AG08395 (cell line): ENCODE measurements at places on chromosomes 5 and 9.

- no peak for DNase-seq
Observed at GRCh38 chr9:123527981-123528380, 172.0 kb downstream of the CRB2 start.

- DNase-seq, result no peak
Observed at GRCh38 chr9:128078504-128079434, 10.7 kb downstream of the SLC25A25 start.

DNA sequence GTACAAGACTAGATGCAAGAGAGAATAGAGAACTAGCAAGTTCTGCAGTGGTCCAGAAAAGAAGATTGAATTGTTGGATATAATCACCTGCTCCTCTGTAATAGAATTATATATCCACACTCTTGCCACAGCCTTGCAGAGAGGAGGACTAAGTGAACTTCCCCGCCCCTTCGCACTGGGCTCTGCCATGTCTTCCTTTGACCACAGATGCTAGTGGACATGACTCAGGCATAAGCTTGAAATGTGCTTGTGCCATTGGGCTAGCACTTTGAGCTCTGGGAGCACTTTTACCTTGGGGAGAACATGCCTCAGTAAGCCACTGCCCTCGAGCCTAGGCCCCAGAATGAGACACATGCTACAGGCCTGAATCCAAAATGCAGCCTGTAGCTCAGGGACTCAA, 113.5 kb upstream of the RASA1 start:
- no peak for DNase-seq

DNA sequence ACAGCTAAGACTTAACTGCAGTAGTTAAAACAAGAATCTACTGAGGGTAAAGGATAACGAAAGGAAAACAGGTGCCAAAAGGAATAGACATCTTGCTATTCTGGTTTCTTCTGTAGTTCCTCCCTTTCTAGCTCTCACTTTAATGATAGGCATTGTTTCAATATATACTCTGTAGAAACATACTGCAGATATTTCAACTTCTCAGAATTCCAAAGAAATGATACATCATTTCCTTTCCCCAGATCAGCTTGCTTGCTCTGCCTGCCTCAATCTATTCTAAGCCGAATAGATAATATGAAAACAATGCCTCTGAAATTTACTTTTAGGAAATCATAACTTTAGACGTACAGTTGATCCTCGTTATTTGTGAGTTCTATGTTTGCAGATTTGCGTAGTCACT, 46.3 kb downstream of the ACO1 start:
- peak; percentile 74 for DNase-seq

DNA sequence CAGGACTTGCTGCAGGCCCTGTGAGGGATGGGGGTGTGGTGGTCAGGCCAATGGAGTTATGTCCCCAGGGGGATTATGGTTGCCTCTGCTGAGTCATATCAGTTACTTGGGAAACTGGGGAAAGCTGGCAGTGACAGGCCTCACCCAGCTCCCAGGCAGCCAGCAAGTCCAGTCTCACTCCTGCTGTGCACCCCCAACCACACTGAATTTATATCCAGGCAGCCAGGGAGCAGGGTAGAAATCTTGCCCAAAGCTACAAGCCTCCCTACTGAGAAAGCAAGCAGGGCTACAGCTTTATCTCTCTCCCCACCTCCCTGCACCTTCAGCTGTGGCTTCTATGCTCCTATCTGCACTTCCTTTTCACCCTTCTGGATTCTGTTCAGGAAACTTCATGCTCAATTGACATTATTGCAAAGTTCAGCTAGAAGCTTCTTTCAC, 2076.0 kb upstream of the CDH9 start:
- no peak for DNase-seq

GRCh38 chr5:139577689-139578290, 16.7 kb downstream of the UBE2D2 start:
- DNase-seq, result no peak

DNA sequence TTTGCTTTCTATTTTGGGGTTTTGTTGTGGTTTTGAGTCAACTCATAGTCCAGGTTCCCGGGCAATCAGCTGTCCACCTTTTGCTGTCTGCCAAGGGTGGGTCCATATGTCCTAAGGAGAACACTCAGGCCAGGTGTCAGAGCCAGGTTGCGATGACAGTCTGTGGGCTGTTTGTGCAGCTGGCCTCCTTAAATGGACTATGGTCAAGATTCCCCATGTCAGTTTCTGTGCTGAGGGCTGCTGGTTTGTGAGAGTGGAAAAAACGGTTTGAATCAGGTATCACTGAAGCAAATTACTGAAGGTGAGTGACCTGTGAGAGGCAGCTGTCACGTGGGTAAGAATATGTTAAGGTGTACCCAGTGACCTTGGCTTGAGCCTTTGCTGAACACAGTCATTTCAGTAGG, 33.0 kb downstream of the SNX30 start:
- DNase-seq, result no peak

GRCh38 chr5:129465776-129466344, 5.8 kb downstream of the ADAMTS19 start:
- DNase-seq, result no peak

GRCh38 chr5:65721720-65722574, at the start of the genes NLN and SGTB:
Gene NLN (plus strand): TSS chr5:65722205. CDS start chr5:65722374, 169 bp downstream.
Gene SGTB (minus strand): TSS chr5:65722109. CDS start chr5:65720807, 1,302 bp downstream.
- peak; percentile 95 for DNase-seq

DNA sequence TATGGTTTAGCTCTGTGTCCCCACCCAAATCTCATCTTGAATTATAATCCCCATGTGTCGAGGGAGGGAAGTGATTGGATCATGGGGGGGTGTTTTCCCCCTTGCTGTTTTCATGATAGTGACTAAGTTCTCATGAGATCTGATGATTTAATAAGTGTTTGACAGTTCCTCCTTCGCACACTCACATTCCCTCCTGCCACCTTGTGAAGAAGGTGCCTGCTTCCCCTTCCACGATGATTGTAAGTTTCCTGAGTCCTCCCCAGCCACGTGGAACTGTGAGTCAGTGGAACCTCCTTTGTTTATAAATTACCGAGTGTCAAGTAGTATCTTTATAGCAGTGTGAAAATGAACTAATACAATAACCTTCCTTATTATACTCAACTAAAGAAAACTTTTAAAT, 24.3 kb upstream of the TEX10 start:
- no peak for DNase-seq

DNA sequence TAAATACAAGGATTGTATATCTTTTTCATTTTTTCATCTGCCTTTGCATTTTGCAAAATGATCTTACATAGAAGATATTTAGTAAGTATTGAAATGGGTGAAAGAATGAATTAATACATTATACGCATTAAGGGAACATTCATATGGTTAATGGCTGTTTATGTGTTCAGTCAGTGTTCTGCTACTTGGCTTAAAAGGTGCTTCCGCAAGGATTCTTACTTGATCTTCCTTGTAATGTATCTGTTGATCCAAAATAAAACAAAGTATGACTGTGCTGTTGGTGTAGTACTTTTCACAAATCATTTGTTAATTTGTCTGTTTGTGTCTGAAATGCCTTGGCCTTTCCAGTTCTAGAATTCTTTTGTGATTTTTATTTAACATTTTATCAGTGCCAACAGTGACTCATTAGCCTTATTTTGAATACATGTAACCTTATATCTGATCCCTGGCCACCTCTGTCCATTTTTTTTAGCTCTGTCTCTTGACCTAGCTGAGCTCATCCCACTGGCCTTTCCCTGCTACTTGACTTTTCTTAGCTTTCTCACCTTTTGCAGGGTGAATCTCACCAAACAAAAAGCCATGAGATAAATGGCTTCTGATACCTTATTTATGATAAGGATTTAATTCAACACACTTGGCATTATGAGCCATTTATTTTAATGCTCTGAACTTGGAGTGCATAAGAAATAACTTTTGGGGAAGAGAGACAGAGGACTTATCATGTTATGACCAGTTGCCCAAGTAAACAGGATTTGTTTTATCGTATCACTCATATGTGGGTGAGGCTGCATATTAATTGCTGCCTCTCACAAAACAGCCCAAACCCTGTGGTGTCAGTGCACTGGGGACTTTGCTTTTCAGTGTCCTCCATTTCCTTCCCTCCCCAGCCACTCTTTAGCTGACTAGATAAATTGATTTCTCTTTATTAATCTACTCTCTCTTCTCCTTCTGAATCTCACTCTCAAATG, 340.3 kb downstream of the KDM4C start:
- DNase-seq, result no peak

- peak; percentile 77 for DNase-seq
Observed at GRCh38 chr5:98349251-98349989, 424.0 kb upstream of the RGMB start.

DNA sequence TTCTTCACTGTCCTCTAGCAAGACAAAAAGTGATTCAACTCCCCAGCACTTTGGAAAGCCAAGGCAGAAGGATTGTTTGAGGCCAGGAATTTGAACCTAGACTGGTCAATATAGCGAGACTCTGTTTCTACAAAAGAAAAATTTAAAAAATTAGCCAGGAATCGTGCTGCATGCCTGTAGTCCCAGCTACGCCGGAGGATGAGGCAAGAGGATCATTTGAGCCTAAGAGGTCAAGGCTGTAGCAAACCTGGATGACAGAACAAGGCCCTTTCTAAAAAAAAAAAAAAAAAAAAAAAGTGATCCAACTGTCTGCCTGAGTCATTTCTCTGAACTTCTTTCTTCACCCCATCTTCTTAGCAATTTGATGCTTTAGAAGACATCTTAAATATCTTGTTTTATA, 12.4 kb downstream of the ITGA2 start:
- no peak for DNase-seq

GRCh38 chr5:98453296-98453695, 320.2 kb upstream of the RGMB start:
- no peak for DNase-seq

DNA sequence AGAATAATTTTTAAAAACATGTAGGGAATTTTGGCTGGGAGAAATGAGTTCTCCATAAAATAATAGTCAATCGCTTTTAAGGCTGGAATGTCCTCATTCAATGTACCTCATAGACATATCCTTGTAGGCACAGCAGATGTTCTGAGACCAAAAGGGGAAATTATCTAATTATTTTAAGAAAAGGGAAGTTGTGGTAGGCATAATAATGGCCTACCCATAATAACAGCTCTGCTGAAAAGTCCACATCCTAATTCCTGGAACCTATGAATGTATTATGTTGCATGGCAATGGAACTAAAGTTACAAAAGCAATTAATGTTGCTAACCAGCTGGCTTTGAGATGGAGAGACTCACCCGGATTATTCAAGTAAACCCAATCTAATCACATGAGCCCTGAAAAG, 216.1 kb downstream of the TRIM36 start:
- DNase-seq, result no peak

- peak; percentile 66 for DNase-seq
Observed at GRCh38 chr9:3931996-3932906, 367.6 kb downstream of the GLIS3 start.

GRCh38 chr5:84961193-84961592, 576.5 kb upstream of the EDIL3 start:
- DNase-seq, result no peak

- no peak for DNase-seq
Observed at GRCh38 chr5:44697025-44697424, 111.7 kb upstream of the MRPS30 start.

- no peak for DNase-seq
Observed at GRCh38 chr5:38613992-38614836, 57.8 kb upstream of the LIFR start.

- no peak for DNase-seq
Observed at GRCh38 chr5:170296935-170297588, 515 bp downstream of the LCP2 start.

DNA sequence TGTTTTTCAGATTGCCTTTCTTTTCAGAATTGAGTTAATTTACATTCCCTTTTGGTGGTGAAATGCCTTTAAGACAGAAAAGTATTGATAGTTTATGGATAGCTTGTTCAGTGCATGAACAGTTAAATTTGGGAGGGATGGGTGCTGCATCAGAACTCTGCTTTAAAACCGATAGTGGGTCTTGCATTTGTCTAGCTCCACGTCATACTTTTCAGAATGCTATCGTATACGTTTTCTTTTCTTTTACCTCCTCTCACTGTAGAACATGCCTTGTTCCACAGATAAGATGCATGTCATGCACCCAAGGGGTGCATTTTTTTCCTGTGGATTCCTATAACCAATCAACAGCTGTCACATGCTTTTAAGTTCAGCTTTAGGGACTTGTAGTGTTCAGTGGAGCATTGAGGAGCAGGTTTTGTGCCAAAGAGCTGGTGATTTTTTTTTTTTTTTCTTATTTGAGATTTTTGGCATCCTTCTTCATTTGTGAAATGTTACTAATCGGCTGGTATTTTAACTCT, 2.3 kb downstream of the SLC44A1 start:
- no peak for DNase-seq

DNA sequence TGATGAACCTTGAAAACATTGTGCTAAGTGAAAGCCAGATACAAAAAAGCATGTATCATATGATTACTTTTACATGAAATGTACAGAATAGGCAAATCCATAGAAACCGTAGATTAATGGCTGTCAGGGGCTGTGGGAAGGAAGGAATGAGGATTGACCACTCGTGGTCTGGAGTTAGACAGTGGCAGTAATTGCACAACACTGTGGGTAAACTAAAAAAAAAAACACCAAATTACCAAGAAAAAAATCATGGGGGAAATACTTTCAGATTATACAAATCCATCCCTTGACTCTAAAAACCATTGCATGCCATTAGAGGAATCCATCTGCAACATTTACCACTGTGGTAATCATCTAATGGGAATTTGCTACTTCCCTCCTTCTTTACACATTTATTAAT, 140.0 kb downstream of the SIL1 start:
- peak; percentile 57 for DNase-seq

DNA sequence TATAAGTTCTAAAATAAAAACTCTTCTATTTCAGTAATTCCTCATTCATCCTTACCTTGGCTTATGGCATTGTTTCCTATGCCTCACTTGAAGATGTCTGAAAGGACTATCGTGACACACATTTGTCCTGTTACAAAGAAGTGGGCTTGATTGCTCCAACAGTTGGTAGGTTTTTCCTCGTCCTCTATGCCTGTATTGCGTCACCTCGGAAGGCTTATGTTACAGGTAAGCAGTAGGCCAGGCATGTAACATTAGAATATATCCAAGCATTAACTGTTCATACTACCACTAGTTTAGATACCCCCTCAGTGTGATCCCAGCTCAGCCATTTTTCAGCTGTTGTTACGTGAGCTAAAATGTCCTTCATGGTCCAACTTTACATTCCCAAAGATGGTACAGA, 116.7 kb downstream of the MLLT3 start:
- no peak for DNase-seq

GRCh38 chr9:26669701-26670670, 222.6 kb downstream of the CAAP1 start:
- no peak for DNase-seq

- DNase-seq, result no peak
Observed at GRCh38 chr5:32083981-32084430, 90.1 kb downstream of the GOLPH3 start.

DNA sequence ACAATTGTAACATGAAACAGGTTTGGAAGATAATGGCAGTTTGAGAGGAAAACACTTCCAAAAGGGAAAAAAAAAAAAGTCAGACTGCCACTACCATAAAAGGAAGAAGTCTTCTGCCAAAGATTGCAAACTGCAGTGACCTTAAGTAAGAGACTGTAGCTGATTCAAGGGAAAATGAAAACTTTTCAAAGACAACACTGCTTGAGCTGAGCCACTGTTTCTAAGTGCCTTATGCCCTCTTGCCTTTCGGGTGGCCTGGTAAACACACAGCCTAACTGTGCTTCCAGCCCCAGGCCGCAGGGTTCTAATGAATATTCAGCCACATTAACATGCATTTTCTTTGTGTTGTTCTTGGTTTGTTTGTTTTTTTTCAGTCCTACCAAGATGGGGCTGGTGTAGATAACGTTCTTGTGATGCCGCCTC, 354.6 kb downstream of the BNC2 start:
- DNase-seq, result peak; percentile 63
